A673 (cell line): ENCODE measurements at places on chromosomes 7 and 10. TPM values are rescaled to one million over a fixed set of nuclear protein-coding genes. Genes with fewer than 3 reads are reported as not detected.

GRCh38 chr10:80464557-80465450 lies 10.7 kb downstream of the TSPAN14 start:
- H3K27me3 ChIP-seq = no peaks in the 10 kb centered on the region
- no peak overlapping the region for H3K4me3 ChIP-seq
- H3K27ac ChIP-seq = peak overlapping the region; percentile 89
- H3K36me3 ChIP-seq = no peaks in the 10 kb centered on the region
- peak; percentile 40 for DNase-seq

DNA sequence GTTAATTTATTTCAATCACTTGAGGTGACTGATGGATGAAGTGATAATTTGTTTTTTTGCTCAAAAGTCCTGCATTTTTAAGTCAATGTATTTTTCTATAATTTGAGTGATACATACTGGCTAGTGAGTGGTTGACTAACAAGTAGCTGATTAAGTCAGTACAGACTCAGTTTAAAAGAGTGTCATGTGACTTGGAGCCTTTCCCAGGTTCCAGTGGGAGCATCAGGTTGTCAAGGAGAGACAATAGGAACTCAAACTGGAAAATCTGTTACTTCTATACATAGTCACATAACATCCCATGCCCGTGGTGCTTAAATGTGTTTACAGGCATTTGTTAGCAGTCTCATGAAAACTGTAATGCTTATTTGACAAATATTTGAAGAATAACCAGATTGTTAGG lies 154.7 kb downstream of the ANK3 start:
- H3K27me3 ChIP-seq = no peaks in the 10 kb centered on the region
- H3K4me3 ChIP-seq = no peak overlapping the region
- DNase-seq = peak; percentile 53
- H3K36me3 ChIP-seq = no peaks in the 10 kb centered on the region
- peaks cover 7% of the 10 kb centered on the region for H3K4me1 ChIP-seq

NPTX2 gene
- 2.0 and 2.2 TPM in 2 replicates for total RNA-seq

DNA sequence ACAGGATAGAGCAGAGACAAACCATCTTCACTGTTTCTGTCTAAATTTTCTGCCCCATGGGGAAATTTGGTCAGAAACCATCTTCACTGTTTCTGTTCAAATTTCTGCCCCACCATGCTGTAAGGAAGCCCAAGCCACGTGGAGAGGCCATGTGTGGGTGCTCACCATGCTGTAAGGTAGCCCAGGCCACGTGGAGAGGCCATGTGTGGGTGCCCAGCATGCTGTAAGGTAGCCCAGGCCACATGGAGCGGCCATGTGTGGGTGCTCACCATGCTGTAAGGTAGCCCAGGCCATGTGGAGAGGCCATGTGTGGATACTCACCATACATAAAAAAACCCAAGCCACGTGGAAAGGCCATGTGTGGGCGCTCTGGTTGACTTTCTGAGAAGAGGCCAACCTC lies 1088.7 kb upstream of the AUTS2 start:
- DNase-seq = no peak
- no peak overlapping the region for H3K27ac ChIP-seq
- H3K27me3 ChIP-seq = no peaks in the 10 kb centered on the region
- no peaks in the 10 kb centered on the region for H3K4me1 ChIP-seq
- H3K36me3 ChIP-seq = no peaks in the 10 kb centered on the region

GRCh38 chr7:149742075-149742701 lies 31.2 kb downstream of the ZNF467 start:
- peaks cover 5% of the 10 kb centered on the region for H3K4me1 ChIP-seq
- H3K27me3 ChIP-seq = no peaks in the 10 kb centered on the region
- H3K36me3 ChIP-seq = no peaks in the 10 kb centered on the region
- no peak overlapping the region for H3K27ac ChIP-seq

SUFU gene
- 20.5 and 23.3 TPM in 2 replicates for total RNA-seq

DNA sequence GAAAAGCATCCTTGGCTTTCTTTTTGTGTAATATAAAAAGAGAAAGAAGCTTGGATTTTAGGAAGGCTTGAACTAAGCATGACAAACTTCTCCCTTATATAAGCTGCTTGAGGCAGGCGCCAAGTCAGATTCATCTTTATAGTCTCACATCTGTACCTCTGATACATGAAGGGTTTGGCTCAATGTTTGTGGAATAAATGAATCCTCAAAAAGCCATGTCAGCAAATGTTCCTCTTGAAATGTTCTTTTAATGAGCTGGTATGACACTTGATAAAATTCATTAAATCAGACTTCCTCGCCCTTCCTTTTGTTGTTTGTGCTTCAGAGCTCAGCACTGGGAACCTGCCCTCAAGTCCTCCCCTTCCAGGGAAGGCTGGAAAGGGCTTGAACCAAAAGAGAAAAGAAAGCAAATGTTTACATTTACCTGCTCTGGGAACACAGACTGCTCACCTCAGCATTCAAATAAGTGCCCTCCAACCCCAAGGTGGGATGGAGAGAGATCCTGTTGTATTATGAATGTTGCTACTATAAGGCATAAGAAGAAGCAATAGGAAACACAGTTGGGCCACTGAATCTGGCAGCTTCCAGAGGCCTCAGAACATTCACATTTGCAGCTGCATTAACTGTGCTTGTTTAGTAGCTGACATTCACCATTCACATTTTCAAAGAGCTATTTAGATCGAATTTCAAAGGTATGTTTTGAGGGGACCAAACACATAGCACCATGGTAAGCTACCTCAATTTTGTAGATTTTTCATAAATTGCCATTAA lies 212.6 kb downstream of the CACNA2D1 start:
- no peak for DNase-seq
- H3K27me3 ChIP-seq = no peaks in the 10 kb centered on the region
- H3K27ac ChIP-seq = no peak overlapping the region
- H3K36me3 ChIP-seq = no peaks in the 10 kb centered on the region
- peaks cover 29% of the 10 kb centered on the region for H3K4me1 ChIP-seq
- no peak overlapping the region for H3K4me3 ChIP-seq

GRCh38 chr7:152759949-152760853 lies 649 bp downstream of the ACTR3B start:
- no peaks in the 10 kb centered on the region for H3K4me1 ChIP-seq
- peak overlapping the region; percentile 96 for H3K27ac ChIP-seq
- peak; percentile 55 for DNase-seq
- H3K4me3 ChIP-seq = peak overlapping the region; percentile 97
- H3K36me3 ChIP-seq = no peaks in the 10 kb centered on the region

GRCh38 chr7:33906697-33907096 lies 1.4 kb downstream of the BMPER start:
- no peak for DNase-seq
- peak overlapping the region; percentile 68 for H3K4me3 ChIP-seq
- H3K36me3 ChIP-seq = no peaks in the 10 kb centered on the region
- no peak overlapping the region for H3K27ac ChIP-seq
- H3K4me1 ChIP-seq = peaks cover 12% of the 10 kb centered on the region
- H3K27me3 ChIP-seq = peaks cover 5% of the 10 kb centered on the region

HABP2 gene
- total RNA-seq = not detected in 2 replicates

DNA sequence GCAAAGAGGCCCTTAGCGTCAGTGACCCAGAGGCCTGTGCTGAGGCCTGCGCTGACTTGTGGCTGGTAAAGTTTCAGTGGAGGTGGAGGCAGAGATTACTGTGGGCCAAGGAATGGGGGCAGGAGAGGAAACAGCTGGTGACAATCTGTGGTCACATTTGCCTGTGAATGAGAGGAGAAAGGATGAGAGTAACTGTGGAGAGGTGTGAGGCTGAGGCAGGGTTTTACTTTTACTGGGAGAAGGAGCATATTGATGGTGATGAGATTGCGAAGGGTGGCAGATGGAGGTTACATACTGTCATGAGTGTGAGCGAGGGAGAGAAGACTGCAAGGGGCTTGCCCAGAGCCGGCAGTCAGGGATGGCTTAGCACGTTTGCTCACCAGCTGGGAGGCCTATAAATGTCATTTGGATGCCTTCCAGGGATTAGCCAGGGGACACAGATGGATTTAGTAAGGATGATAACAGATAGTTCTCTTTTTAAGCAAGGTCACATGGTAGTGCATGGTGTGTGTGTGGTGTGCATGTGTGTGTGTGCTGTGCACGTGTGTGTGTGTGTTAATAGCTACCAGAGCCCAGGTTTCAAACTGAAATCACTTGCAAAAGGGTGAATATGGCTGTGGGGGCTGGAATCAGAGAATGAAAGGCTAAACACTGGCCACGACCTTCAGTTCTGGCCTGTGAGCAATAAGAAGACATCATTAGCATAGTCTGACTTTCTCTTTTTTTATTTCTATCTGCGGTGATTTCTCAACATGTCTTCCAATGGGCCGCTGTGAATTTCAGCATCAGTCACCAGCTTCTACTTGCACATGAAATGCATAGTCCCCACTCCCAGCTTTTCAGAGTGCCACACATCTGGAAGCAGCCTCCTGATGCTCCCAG lies 291.5 kb upstream of the ZNF32 start:
- no peaks in the 10 kb centered on the region for H3K36me3 ChIP-seq
- H3K27ac ChIP-seq = no peak overlapping the region
- H3K27me3 ChIP-seq = no peaks in the 10 kb centered on the region
- DNase-seq = peak; percentile 36

LAMB1 gene
- total RNA-seq = 162 and 169 TPM in 2 replicates

- DNase-seq = no peak
- no peak overlapping the region for H3K27ac ChIP-seq
- no peak overlapping the region for H3K4me3 ChIP-seq
- H3K36me3 ChIP-seq = no peaks in the 10 kb centered on the region
- no peaks in the 10 kb centered on the region for H3K4me1 ChIP-seq
Observed at GRCh38 chr10:5987747-5988146, 10.4 kb upstream of the IL15RA start.

DNA sequence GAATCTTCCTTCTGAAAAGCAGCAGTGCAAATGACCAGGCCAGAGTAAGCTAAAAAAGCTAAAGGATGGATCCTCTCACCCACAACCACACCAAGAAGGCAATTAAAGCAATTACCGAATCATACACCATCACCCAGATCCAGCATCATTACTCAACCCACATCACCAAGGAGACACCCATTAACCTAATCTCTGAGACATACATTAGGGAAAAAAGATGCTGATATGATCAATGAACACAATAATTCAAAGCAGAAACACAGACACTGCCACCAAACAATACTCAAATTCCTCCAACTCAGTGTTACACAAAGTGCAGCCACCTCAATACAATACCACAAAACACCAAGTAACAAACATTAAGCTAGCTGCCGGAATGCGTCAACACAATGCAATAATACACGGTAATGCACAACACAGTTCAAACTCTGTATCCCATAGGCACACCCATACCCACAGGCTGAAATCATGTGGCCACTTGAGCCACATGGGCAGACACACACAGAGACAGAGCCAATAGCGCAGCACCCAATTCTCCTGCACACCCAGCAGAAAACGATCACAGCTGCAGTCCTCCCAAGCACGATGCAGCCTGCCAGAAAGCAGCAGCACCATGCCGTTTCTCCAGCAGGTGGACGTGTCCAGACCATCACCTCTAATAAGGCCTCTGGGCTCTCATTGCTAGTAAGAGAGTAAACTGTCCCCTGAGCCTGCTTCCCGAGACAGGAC lies 21.5 kb downstream of the PAX2 start:
- H3K27me3 ChIP-seq = peaks cover 72% of the 10 kb centered on the region
- DNase-seq = no peak
- H3K36me3 ChIP-seq = no peaks in the 10 kb centered on the region
- H3K27ac ChIP-seq = no peak overlapping the region
- H3K4me1 ChIP-seq = no peaks in the 10 kb centered on the region
- H3K4me3 ChIP-seq = no peak overlapping the region

NEURL1 gene
- 0.50 and 0.52 TPM in 2 replicates for total RNA-seq

DNA sequence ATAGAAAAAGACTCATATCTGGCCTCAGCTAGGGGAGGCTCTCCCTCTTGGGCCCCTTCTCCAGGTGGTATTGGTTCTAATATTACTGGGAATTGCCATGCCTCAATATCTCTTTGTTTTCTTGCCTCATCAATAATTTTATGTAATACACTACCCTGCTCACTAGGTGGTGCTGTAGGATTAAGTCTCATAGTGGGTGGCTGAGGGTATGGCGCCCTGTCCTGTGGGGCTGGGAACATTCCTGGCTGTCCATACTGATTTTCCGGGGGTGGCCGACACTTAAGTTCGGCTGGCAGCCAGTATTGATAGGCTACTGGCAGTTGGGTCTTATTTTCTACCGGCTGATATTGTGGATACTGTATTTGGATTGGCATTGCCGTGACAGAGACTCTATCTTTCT lies 9.0 kb upstream of the TAS2R3 start:
- no peak overlapping the region for H3K27ac ChIP-seq
- no peaks in the 10 kb centered on the region for H3K27me3 ChIP-seq
- peaks cover 45% of the 10 kb centered on the region for H3K36me3 ChIP-seq
- no peaks in the 10 kb centered on the region for H3K4me1 ChIP-seq

- no peaks in the 10 kb centered on the region for H3K36me3 ChIP-seq
- no peak overlapping the region for H3K27ac ChIP-seq
- no peak for DNase-seq
- H3K4me3 ChIP-seq = no peak overlapping the region
- H3K27me3 ChIP-seq = no peaks in the 10 kb centered on the region
Observed at GRCh38 chr7:8154272-8154671, 107.7 kb downstream of the ICA1 start.

GRCh38 chr10:121356183-121356582 lies 242.1 kb downstream of the FGFR2 start:
- DNase-seq = no peak
- H3K27ac ChIP-seq = no peak overlapping the region
- H3K36me3 ChIP-seq = no peaks in the 10 kb centered on the region

DNA sequence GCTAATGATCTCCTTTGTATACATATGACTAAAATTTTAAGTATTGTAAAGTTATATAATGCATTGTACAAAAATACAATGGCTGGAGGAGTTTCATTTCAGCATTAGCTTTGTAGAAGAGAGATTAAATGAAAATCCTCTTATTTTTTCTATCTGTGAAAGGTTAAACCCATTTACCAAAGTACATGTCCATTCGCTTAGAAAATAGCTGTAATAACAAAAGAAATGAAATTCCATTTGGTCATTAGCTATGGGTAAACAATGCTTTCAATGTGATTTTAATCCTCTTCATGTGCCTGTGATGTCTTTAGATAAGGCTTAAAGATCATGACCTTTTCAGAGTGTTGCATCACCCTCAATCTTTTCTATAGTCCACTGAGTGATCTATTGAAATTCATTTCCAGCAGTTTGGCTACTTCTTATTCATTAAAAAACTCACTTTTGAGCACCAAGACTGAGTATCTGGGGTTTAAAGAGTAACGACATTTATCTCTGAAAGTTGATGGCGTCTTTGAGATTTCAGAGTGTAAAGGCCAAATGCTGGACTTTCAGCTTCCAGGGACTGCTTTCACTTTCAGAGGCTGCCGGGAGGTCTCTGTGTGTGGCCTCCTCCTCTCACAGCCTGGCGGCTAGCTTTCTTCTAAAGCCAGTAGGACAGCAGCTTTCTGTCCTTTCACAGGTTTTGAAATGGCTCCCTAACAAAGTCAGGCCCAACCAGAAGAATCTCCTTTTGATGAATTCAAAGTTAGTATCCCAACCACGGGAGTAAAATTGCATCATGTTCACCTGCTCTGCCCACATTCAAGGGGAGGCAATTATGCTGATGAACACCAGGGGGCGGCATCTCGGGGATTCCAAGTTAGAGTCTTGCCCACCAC lies 701.4 kb upstream of the COBL start:
- no peaks in the 10 kb centered on the region for H3K27me3 ChIP-seq
- peak; percentile 1 for DNase-seq
- H3K36me3 ChIP-seq = no peaks in the 10 kb centered on the region
- H3K27ac ChIP-seq = no peak overlapping the region

- H3K27me3 ChIP-seq = no peaks in the 10 kb centered on the region
- no peak overlapping the region for H3K27ac ChIP-seq
- H3K4me1 ChIP-seq = peaks cover 20% of the 10 kb centered on the region
- H3K4me3 ChIP-seq = no peak overlapping the region
Observed at GRCh38 chr10:70481831-70482530, 3.4 kb downstream of the PALD1 start.

OSBPL3 gene
- total RNA-seq = 17.1 and 21.4 TPM in 2 replicates

- H3K27ac ChIP-seq = no peak overlapping the region
- H3K27me3 ChIP-seq = no peaks in the 10 kb centered on the region
- no peaks in the 10 kb centered on the region for H3K36me3 ChIP-seq
- no peaks in the 10 kb centered on the region for H3K4me1 ChIP-seq
Observed at GRCh38 chr10:131213741-131214505, 97.6 kb downstream of the TCERG1L start.
